ENCODE measurements at places on chromosomes 4 and X.

- no peak for DNase-seq
These were observed 85.7 kb downstream of the DIAPH2 start for GRCh38 chrX:96770315-96770714.

- DNase-seq, result no peak
These were observed 317.2 kb downstream of the DHX15 start for GRCh38 chr4:24266951-24267722.

DNA sequence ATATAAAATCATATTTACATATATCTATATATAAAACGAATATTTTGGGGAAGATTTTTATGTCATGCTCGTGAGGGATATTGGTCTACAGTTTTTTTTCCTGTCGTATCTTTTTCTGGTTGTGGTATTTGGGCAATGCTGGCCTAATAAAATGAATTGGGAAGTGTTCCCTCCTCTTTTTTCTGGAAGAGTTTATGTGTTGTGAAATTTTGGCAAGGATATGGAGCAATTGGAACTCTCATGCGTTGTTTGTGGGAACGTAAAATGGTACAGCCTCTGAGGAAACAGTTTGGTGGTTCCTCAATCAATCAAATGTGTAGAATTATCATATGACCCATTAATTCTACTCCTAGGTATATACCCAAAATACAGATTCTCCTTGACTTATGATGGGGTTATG, 69.8 kb downstream of the ZNF182 start:
- DNase-seq, result no peak

GRCh38 chr4:139656614-139657486, 8.8 kb upstream of the MGST2 start:
- DNase-seq, result no peak

DNA sequence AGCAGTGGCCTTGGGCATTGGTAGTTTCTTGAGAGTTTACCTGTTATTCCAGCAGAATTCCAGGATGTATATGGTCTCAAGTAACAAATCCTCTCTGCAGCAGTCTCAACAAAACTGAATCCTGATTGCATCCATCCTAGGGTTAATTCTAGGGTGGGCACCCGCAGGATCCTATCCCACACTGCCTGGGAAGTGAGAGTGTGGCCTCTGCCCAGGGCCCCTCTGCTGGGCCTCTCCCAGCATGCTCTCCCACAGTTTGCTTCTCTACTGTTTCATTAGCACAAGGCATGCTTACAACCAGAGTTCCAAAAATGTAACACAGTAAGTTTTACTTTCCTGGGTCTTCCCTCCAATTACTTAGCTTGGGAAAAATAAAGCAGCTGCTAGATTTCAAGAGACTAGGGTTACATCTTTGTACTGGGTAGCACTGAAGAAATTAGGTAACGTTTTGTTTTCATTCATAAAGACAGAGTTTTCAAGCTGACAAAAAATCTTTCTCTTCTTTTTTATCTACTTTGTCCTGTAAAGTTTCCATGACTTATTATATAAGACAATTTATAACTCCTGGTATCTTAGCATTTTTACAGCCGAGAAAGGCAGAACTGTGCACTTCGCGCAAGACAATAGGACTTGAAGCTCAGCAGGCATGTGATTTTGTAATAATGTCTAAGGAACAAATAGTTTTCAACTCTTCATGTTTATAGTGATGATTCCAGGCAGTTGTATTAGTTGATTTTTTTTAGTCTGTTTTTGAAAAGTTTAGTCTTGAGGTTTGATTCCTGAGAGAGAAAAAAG, 131.2 kb upstream of the PCDH18 start:
- no peak for DNase-seq

DNA sequence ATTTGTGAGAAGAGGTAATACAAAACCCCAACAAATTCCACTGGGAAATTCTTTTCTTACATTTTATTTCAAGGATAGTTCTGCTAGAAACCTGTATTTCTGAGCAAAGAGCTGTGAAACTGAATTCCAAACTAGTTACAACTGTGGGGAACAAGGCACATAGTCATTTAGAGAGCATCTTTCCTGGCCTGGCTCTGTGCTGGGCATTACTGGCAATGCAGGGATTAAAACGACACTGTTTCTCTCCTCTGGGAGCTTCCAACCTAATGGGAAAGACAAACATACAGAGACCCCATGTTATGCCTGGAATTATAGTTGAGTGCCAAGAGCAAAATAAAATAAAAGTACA, 36.5 kb downstream of the SUPT20HL1 start:
- DNase-seq, result no peak

DNA sequence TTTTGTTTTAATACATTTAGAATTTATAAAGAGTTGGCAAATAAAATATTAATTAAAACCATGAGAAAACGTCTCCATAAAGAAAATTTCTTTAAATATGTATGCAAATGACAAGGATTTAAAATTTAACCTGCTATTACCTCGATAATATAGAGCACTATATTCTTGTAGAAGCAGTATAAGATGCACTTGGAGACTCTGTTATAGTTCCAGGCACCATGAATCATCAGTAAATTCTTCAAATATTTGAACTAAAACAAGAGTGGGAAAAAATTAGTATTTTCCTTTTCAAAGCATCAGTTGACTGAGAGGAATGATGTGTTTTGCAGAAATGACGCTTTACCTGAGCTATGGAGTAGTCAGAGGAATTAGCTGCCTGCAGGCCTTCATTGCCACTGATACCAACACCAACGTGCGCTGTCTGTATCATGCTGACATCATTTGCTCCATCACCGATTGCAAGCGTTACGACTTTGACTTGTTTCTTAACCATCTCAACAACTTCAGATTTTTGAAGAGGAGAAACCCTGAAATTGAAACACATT, 67.3 kb downstream of the SHISA3 start:
- no peak for DNase-seq

DNA sequence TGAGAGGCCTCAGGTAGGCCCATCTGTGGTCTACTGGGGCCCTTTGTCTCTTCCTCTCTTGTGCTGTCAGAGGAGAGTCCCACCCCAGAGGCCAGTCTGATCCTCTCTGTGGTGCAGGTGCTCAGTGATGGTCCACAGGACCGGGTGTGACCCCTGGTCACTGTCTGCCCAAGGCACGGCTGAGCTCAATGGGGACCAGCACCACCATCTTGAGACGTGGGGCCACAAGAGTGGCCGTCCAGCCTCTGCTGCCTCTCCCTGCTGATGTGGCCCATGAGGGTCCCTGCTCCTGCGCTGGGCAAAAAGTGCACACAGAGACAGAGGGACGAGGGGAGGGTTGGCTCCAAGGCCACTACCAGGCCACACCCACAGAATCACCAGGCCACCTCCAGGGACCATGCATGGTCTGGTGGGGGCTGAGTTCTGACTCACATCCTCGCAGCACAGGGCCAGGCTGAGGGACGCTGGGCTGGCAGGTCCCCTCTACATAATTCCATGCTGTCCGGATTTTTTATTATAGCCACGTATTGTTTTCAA, 88.3 kb downstream of the FAM53A start:
- no peak for DNase-seq

GRCh38 chr4:186190581-186191199, 677 bp upstream of the CYP4V2 start:
- peak; percentile 5 for DNase-seq

DNA sequence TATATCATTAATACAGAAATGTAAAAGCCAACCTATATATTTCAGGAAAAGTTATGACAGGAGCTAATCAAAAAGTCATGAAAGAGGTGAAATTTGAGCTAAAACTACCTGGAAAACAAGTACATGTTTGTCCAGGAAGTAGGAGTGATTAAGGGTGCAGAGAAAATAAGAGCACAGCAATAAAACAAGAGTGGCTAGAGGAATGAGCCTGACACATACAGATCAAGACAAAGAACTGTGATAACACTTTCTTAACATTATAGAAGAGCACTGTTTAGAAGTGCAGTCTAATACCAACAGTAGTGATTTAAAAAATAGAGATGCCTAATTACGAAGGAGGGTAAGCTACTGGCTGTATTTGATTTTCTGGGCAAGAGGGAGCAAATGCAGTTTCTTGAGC, 125.1 kb downstream of the WDFY3 start:
- DNase-seq, result no peak

- no peak for DNase-seq
These were observed 33.3 kb downstream of the TMSB4X start for GRCh38 chrX:13008189-13008533.

Measured in stimulated activated CD8-positive, alpha-beta memory T cell treated with anti-CD3 and anti-CD28 coated beads, Interleukin-7, amount 100 ng/mL, for 1 hour (primary cell).